A172 (cell line): ENCODE measurements at places on chromosomes 5 and 9. TPM values are rescaled to one million over a fixed set of nuclear protein-coding genes. Genes with fewer than 3 reads are reported as not detected.

The OR1J2 gene
- not detected in 2 replicates for total RNA-seq

DNA sequence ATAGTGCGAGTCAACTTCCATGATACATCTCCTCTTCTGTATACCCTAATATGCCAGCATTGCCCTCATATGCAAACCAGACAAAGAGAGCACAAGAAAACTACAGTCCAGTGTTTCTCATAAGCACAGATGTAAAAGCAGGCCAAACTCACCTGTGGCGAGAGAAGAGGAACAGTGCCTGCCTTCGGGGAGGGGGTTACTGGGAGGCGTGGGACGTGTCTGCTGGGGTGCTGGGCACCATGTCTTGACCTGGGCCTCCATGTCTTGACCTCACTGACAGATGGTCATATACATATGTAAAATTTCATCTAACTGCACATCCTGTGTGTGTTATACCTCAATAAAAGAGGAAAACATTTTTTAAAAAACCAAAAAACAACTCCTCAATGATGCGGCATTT, 159.3 kb upstream of the PPP1R26 start:
- no peak for DNase-seq

The ACOT12 gene
- total RNA-seq: not detected in 2 replicates

The TNFSF15 gene
- total RNA-seq: 0.12 and 0.14 TPM in 2 replicates

The GPX3 gene
- not detected in 2 replicates for total RNA-seq

DNA sequence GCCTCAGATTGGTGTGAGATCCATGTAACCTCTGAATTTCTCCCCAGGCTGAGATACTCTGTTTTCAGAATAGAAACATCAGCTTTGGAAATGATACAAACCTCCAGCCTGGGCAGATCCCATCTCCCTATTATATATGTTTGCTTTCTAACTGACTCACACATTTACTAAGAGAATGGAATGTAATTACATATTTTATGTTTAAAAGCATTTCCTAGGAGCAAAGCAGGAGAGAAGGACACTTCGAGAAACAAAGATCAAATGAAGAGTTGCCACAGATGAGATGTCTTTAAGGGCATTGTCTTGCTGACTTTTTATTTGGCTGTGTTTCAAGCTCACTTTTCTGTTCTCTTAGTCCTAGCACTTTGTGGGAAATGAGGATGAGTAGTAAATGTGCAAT, 96.3 kb downstream of the CDH18 start:
- peak; percentile 42 for DNase-seq

- DNase-seq: no peak
Observed at GRCh38 chr5:154223320-154223719, 32.8 kb downstream of the GALNT10 start.

The NEUROG1 gene
- not detected in 2 replicates for total RNA-seq

The REXO4 gene
- 24.8 and 28.3 TPM in 2 replicates for total RNA-seq

DNA sequence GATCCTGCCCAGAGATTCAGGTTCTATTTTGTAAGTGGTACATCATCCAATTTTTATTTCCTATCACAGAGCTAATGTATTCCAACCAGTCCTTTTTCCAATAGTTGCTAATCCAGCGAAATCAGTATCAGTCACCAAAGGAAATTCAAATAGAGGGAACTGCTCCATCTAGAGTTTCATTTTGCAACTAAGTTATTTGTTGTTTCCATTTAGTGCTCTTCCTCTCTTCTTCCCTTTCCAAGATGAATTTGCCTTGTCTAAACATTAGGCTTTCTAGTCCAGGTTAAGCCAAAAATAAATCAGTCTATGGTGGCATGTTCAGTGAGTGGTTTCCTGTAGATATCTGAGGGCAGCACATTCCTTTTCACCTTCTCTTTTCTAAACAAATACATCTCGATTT, 79.8 kb upstream of the SPATA31D4 start:
- DNase-seq: peak; percentile 71

The ZNF622 gene
- 58.9 and 73.0 TPM in 2 replicates for total RNA-seq

DNA sequence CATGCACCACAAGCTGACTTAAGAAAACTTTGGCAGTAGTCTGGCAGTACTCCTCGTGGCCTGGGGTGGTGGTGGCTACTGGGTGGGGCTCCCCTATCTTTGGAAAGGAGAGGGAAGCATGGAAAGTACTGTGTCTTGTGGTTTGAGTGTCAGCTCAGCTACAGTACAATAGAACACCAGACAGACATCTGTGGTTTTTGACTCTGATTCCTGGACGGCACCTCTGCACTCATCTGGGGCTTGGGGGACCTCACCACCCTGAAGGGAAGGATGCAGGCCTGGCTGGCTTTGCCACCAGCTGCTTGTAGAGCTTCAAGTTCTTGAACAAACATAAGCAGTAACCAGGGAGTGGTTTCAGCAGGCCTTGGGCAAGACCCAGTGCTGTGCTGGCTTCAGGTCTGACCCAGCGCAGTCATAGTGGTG, 40.6 kb downstream of the TNFSF8 start:
- DNase-seq: peak; percentile 38

The DRD1 gene
- total RNA-seq: not detected in 2 replicates

DNA sequence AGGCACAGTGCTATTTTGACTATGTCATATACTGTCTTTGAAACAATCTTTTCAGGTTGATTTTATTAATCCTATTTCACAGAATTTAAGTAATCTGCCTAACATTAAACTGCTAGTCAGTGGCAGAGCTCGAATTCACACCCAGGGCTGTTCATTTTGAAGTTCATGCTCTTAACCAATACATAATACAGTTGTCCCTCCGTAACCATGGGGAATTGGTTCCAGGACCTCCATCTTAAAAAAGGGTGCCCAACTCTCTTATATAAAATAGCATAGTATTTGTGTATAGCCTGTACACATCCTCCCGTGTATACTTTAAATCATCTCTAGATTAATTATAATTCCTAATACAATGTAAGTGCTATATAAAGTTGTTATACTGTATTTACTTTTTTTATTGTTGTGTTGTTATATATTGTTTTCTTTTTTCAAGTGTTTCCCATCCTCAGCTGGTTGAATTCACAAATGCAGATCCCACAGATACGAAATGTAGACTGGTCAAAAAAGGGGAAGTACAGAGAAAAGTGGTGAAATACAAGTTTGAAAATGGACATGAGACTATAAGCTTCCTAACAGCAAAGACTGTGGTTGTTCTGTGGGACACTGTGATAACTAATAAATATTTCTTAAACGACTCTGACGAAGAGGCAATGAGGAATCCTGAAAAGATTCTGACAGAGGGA, 18.3 kb downstream of the RFX3 start:
- no peak for DNase-seq

DNA sequence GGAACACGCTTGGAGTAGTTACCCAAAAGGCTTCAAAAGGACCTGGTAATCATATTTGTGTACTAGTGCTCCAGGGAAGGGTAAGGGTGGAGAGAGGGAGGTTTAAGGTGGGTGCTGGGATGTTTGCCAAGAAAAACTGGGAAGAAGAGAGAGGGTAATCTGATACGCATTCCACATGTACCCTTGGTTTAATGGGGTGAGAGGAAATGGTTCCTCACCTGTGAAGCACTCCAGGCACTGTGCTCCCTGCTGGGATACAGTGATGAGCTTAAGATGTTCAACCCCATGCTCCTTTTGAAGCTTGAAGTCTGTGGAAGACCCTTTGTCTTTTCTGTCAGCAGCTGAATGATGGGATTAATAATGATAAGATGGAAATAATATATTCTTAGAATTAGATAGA, 98.4 kb downstream of the COX7C start:
- DNase-seq: no peak

The CDKN2B gene
- not detected in 2 replicates for total RNA-seq

- DNase-seq: peak; percentile 86
Observed at GRCh38 chr5:134138416-134139376, 24.2 kb downstream of the TCF7 start.

DNA sequence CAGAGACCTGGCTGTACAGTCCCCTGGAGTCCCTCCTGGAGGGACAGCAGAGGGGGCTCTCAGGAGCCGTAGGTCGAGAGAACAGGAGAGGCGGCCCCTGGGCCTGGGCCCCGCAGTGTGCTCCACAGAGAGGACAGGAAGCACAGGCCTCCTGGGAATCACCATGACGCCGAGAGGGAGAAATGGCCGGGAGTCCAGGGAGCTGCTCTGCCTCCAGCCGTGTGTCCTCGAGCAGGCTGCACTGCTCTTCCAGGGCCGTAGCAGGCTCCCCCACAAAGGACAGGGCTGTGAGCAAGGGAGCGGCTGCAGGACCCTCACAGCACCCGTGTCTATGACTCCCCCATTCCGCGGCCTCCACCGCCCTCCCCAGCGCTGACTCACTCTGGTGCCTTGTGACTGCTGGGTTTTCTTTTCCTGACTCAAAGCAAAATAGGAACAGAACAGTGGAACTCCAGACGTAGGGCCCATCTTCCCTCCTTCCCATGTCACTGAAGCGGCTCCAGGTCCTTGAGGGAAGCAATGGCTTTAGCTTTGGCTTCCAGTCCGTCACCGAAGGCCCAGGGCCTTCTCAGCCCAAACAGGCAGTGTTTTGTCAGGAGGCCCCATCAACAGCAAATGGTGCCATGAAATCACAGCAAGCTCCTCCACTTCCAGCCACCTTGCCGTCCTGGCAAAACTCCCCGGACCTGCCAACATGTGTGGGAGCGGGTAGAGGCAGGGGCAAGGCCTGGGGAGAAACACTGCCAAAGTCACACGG, 114.2 kb downstream of the LHFPL2 start:
- peak; percentile 81 for DNase-seq

The PLCXD3 gene
- total RNA-seq: 2.8 TPM in 2 replicates

- no peak for DNase-seq
Observed at GRCh38 chr9:16085167-16085726, 532.4 kb downstream of the CCDC171 start.

The BASP1 gene
- total RNA-seq: 49.2 and 72.9 TPM in 2 replicates

GRCh38 chr5:82290005-82290404, 11.9 kb upstream of the RPS23 start:
- no peak for DNase-seq

DNA sequence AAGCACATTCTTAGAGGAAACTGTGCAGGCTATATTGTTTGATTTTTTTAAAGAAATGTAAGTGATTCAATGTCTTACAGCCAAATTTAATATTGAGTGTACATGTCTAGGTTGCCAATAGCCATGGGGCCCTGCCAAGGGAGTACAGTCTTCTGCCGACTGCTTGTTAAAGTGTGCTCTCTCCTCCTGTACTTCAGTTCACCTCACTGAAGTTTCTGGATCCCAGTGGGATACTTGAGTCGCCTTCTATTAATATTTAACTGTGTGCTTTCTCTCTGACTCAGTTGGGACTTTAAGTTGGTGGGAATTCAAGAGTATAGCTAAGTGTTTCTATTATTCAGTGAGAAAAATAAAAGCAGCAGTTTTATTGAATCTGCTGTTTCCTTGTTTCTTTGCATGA, 44.5 kb upstream of the C5orf47 start:
- no peak for DNase-seq

DNA sequence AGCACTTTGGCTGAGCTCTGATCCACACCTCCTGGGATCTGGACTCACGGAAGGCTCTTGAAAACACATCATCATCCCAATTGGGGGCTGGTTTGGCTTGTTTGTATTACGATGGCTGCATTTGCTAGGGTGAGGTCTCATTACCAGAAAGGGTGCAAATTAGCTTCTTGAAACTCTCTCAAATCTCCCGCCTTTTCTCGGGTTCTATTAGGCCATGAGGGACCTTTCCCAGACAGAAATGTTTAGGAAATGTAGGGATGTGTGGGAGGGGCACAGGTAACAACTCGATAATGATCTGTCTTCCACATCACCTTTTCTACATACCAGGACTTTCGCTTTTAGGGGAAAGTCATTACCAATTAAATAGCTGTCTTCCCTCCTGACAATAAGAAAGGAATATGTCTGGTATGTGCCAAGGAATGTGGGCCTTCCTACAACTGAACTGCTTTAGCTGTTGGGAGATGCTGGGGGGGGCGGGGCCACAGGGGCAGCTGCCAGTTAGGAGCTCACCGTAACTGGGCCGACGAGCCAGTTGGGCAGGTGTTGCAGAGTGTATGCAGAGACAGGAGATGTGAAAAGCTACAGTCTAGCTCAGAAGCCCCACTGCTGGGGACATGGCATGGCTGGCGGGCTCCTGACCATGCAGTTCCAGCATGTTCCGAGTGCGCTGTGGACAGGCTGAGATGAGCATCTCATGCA, 71.2 kb downstream of the AK8 start:
- no peak for DNase-seq

- no peak for DNase-seq
Observed at GRCh38 chr9:98831696-98832095, 24.2 kb downstream of the GALNT12 start.

DNA sequence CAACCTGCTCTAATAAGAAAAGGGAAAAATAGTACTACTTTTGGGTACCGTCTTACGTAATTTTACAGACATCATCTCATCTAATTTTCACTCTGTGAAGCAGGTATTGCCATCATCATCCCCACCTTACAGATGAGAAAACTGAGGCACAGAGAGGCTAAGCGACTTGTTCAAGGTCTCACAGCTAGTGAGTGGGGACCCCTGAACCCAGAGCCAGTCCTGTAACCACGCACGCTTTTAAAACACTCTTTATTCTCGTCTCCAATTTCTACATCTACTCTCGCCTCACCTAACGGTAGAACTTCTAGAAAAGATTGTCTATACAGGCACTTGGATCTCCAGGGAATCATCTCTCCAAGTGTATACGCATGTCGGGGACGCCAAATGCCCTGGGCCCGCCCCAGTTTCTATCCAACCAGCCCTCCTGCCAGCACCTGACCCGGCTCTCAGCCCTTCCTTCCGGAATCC, 1.5 kb upstream of the TRAF1 start:
- no peak for DNase-seq

GRCh38 chr5:59661311-59661710, 232.2 kb downstream of the PDE4D start:
- no peak for DNase-seq

DNA sequence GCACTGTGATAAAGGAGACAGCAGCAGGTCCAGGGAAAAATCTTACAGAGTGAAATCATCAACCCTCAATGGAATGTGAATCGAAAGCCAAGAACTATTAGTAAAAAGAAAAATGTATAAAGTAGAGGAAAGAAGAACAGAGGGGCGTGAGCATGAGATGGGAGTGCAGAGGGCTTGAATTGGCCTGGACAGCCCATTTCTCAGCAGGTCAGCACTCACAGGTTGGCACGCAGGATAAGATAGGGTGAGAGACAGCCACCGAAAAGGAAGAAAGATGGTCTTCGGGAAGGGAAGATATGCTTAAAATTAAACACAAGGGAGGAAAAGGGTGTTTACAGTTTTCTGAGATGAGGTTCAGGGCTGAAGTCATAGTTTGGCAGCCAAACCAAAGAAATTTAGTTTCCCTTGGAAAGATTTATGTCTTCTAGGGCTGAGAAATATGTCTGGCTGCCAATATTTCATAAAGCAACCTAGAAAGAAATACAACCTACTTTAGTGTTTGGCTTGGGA, 524.7 kb downstream of the SPATA31D1 start:
- peak; percentile 46 for DNase-seq

The PCDHA13 gene
- 0.26 TPM in 1 of 2 replicates, not detected in the other for total RNA-seq

The FOXI1 gene
- total RNA-seq: 0.10 TPM in 1 of 2 replicates, not detected in the other

GRCh38 chr9:76232861-76233489, 161.3 kb downstream of the RFK start:
- DNase-seq: no peak

The RAI14 gene
- total RNA-seq: 66.0 and 74.9 TPM in 2 replicates

The NR2F1 gene
- total RNA-seq: 6.9 and 10.0 TPM in 2 replicates

DNA sequence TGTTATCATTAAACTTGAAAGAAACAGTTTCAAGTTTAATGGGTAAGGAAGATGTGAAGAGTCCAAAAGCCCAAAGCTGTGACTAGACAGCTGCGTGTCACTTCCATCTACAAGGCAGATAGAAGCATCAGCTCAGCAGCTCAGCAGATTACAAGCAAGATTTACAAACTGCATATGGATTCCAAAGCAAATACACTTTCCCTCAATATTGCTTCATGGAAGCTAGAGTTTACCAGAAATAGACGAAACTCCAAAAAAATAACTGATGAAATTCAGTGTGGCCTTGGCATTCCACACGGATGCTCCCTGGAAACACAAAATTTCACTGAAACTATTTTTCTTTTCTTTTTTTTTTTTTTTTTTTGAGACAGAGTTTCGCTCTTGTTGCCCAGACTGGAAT, 17.9 kb downstream of the MYO10 start:
- DNase-seq: no peak

The CNTNAP3B gene
- 2.3 and 4.0 TPM in 2 replicates for total RNA-seq
